ENCODE measurements at places on chromosomes 2 and 18.

DNA sequence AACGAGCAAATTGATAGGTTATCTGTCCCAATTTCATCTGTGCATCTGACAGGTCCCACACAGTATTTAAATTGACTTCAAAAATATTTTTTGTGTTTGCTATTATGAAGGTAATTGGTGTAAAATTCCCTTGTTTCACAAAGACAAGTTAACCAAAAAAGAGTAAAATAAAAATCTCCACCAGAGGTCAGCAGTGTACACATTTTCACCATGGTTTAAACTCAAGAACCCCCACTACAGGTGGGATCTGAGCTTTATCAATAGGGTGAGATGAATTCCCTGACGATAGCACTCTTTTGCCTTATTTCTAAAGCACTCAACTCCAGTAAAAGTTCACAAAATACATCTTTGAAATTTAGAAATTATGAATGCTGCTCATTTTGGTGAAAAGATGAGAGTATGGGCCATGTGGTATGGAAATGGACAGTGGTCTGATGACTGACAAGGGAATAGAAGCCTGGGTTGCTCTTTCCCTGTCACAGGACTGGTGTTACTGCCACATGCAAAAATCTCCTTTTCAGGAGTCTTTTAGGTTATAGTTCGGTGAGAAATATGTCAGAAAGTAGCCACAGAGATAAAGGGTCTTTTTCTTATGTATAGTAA is 68.0 kb downstream of the SERPINB8 start:
- DNase-seq, result peak; percentile 66

DNA sequence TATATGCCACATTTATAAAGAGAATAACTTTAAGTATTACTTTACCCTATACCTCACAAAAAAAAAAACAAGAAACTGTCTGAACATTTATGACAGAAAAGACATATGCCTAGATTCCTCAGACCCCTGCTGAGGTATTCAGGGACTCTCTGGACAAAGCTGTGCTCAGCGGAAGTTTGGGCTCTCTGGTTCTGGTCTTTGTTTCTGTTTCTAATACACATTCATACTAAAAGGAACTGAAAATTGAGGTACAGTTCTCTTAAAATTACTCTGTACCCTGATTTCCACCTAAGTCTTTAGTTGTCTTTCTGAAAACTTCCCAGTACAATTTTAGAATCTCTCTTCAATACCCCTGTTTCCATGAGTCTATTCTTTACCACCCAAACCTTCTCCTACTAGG is 160.3 kb downstream of the IKZF2 start:
- no peak for DNase-seq

GRCh38 chr18:27227721-27228120 is 42.6 kb upstream of the CHST9 start:
- no peak for DNase-seq

- DNase-seq, result peak; percentile 64
Measured at GRCh38 chr18:57833441-57834101, 30.5 kb upstream of the ATP8B1 start.

DNA sequence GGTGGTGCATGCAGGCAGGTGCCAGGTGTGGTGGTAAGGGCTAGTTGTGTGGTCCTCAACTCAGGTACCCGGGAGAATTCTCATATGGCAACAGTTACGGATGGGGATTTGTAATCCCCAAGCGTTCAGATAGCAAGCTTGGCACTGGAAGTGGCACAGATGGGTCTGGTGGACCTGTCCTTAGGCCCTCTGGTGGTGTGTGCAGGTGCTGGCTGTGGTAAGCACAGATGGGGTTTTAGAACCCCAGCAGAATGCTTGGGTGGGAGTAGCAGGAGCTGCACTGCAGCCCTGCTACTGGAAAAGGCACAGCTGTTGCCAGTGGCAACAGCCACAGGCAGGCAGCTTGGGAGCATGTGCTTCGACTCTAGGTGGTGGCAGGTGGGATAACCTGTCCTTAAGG is 948.2 kb upstream of the FAM98A start:
- peak; percentile 13 for DNase-seq

DNA sequence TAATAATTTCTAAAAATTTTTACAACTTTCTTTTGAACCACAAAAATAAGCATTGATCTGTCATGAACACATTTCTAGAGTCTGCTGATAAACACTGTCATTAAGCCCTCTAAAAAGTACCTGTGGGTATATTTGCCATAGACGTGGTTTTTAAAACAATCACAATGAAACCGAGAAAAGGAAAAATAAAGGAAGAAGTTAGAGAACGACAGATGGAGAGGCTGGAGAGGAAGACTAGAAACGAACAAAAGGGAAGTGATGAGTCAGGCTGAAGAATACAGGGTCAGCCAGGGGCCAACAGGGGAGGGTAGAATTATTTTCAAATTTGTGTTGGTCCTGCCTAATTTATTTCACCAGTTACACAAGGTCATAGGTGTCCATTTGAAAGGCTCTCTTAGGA is 62.0 kb downstream of the MYL12B start:
- DNase-seq, result no peak

- DNase-seq, result no peak
Measured at GRCh38 chr2:108092886-108093285, 106.6 kb downstream of the SLC5A7 start.

GRCh38 chr18:45136381-45137086 is 455.8 kb downstream of the SETBP1 start:
- peak; percentile 5 for DNase-seq
